GM18507 (cell line): ENCODE measurements at places on chromosomes 1 and 21.

DNA sequence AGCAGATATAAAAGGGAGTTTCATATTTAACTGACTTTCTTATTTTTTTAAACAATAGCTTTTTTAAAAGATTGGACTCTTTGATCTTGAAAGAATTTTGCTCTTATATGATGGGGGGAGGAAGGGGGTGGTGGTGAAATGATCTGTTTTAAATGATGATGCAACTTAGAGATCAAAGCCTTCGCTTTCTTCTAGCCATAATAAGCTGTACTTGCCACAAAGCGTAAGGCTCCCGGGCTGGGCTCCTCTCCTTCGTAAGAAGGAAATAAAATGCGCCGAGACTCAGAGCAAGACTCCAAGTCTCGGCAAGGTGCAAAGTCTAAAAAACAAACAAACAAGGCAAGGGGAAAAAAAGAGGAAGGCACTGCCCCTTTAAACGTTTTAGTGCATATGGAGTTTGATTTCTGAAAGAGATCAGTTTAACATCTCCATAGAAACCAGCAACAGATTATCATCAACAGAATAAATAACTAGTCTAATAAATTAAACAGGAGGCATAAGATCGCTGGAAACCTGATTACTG is 3.3 kb downstream of the CASZ1 start:
- DNase-seq: no peak

GRCh38 chr1:184483101-184483683 is 96.4 kb downstream of the C1orf21 start:
- DNase-seq: no peak

DNA sequence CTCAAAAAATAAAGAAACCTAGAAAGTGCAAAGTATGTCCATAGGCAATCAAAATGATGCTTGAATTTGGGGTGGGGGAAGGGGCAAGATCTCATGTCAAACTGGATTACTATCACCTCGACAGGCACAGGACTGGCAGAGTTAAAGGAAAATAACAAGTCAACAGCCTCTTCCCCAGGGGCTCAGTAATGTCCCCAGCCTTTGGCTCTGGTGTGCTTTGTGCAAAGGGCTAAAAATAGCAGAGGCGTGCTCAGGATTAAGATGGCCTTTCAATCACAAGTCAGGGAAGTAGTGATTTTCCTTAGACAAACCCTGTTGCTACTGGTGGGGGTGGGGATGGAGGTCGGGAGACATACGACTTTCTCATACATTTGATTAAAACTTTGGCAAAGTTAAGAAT is 63.5 kb upstream of the OLIG2 start:
- DNase-seq: no peak

DNA sequence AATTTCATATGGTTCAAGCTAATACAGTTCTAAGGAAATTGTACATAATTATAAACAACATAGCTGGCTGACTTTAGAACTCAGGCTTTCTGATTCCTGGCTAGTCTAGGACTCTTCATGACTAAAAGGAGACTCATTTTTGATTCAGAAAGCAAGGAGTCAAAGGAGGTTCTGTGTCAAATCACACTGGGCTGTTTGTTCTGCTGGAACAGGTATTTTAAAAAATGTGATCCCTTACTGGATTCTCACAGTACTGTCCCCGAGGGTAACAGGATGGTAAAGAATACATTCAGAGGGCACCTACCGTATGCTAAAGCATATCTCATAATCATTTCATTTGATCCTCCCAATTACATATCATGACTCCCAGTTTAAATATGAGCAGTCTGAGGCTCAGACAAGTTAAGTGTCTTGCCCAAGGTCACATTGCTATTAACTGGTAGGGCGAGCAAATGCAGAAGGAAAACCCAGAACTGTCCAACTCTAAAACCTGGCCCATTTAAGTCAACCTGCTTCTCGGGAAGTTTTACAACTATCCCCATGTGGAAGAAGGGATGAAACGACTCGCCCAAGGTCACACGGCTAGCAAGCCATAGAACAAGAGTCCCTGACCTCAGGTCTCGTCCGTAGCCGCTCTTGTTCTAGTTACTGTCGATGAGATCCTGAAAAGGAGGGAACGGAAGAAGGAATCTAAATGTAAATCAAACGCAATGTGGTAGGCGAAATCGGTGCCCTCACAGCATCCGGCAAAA is 675 bp downstream of the MYSM1 start:
- DNase-seq: no peak

GRCh38 chr1:6935361-6935883 is 150.2 kb downstream of the CAMTA1 start:
- no peak for DNase-seq

GRCh38 chr1:38786040-38786436 is 73.5 kb downstream of the RRAGC start:
- no peak for DNase-seq
